ENCODE measurements at places on chromosomes 4 and X. TPM values are rescaled to one million over a fixed set of nuclear protein-coding genes. Genes with fewer than 3 reads are reported as not detected.

The SPANXN4 gene
- not detected for total RNA-seq

The GPR50 gene
- not detected for total RNA-seq

The FAM47A gene
- not detected for total RNA-seq

The SLC9B1 gene
- total RNA-seq, result 0.14 TPM

The CPE gene
- total RNA-seq, result 2.3 TPM

The GPRASP1 gene
- total RNA-seq, result 1.4 TPM

The LAMTOR3 gene
- total RNA-seq, result 47.4 TPM

The ESX1 gene
- not detected for total RNA-seq

The CLDN34 gene
- total RNA-seq, result not detected

The FRAS1 gene
- 13.8 TPM for total RNA-seq

The PCDH19 gene
- under 0.01 TPM for total RNA-seq

The ARR3 gene
- total RNA-seq, result not detected

The PABPC1L2B gene
- not detected for total RNA-seq

The ASMT gene
- total RNA-seq, result 0.57 TPM

The ADH6 gene
- total RNA-seq, result not detected

The GLRA2 gene
- total RNA-seq, result not detected

The GLRB gene
- 8.2 TPM for total RNA-seq

The PLP1 gene
- total RNA-seq, result not detected

The ADH1C gene
- total RNA-seq, result not detected

The CHIC1 gene
- total RNA-seq, result 10.0 TPM

The XAGE1B gene
- total RNA-seq, result not detected

The PDE5A gene
- total RNA-seq, result 85.3 TPM

The DOCK11 gene
- 31.2 TPM for total RNA-seq

The PDGFC gene
- total RNA-seq, result 151 TPM

The LRCH2 gene
- total RNA-seq, result 13.1 TPM

The SPINK2 gene
- not detected for total RNA-seq

The GPC4 gene
- total RNA-seq, result under 0.01 TPM

The RBM41 gene
- 10.5 TPM for total RNA-seq

The STK32B gene
- total RNA-seq, result 1.3 TPM

The MAGEA4 gene
- total RNA-seq, result not detected

The ODAPH gene
- not detected for total RNA-seq

The CXorf49 gene
- total RNA-seq, result not detected

The JCHAIN gene
- 2.6 TPM for total RNA-seq

The RS1 gene
- total RNA-seq, result not detected

The USP26 gene
- total RNA-seq, result not detected

The ADH7 gene
- total RNA-seq, result not detected

The GPAT3 gene
- total RNA-seq, result 2.0 TPM

The AMOT gene
- total RNA-seq, result 2.9 TPM

The GSPT2 gene
- 5.7 TPM for total RNA-seq

The PCDH7 gene
- 2.2 TPM for total RNA-seq

The VSIG1 gene
- total RNA-seq, result not detected

Measured in placental pericyte (primary cell).